ENCODE measurements at places on chromosomes 5 and 9.

DNA sequence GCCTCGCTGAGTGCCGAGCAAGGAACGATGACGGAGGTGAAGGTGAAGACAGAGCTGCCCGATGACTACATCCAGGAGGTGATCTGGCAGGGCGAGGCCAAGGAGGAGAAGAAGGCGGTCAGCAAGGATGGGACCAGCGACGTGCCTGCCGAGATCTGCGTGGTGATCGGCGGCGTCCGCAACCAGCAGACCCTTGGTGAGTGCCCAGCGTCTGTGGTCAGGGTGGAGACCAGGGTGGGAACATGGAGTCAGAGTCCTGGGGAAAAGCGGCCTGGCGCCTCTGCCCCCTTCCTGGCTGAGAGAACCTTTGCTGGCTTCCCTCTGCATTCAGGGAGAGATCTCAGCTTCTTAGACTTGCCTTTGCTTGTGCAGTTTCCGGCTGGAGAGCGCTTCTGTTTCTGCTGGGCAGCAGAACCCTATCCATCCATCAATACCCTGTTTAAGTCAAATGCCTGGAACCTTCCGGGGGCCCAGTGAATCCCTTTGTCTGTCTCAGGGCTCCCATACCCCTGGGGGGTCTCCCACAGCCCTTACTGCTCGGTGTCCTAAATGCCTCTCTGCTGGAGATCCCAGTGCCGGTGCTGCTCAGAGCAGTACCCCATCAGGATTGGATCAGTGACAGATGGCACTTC lies 89.6 kb downstream of the AMBP start:
- no peak for DNase-seq

- no peak for DNase-seq
Observed at GRCh38 chr5:58499231-58499630, 8.0 kb downstream of the GAPT start.

DNA sequence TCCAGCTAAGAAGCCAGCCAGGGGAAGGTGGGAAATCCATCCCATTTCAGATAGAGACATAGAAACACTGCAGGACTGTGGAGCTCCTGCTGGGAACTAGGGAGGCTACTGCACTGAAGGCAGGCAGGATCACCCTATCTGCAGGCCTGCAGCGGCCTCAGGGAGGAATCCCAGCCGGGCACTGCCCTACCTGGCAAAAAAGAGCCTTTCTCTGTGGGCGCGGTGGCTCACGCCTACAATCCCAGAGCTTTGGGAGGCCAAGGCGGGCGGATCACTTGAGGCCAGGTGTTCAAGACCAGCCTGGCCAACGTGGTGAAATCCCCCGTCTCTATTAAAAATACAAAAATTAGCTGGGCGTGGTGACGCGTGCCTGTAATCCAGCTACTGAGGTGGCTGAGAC lies 71.4 kb upstream of the PHYKPL start:
- no peak for DNase-seq

DNA sequence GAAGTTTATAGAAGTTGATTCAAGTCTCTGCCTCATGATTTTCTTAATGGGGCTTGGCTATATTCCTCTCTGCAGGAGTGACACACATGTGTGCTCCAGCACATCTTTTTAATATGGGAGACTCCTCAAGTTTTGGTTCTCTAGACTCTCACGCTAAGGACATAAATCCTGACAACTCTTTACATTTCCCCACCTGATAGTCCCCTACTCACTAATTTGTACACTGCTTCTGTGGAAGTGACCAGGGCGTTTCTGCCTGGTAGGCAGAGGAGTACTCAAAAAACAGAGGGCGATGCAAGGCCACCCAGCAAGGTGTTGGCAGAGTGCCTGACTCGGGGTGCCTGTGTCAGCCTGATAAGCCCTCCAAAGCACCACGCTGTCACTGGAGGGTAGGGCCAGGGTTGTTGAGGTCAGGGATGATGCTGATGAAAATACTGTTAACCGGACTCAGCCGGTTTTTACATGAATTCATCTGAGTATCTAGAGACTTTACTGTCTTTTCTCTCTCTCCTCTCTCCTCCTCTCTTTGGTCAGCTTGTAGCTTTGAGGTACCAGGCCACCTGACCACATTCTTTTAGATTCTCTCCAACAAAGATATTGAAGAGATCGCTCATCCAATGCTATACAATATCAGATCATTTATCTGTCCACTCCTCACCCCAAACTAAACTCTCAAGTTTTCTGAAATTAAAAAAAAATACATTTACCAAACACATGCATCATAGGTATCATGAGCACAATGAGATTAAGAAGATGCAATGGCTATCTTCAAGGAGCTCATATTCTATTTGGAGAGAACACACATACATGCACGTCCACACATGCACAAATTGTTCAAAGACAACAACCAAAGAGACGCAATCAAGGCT lies 205.2 kb downstream of the PIK3R1 start:
- no peak for DNase-seq

DNA sequence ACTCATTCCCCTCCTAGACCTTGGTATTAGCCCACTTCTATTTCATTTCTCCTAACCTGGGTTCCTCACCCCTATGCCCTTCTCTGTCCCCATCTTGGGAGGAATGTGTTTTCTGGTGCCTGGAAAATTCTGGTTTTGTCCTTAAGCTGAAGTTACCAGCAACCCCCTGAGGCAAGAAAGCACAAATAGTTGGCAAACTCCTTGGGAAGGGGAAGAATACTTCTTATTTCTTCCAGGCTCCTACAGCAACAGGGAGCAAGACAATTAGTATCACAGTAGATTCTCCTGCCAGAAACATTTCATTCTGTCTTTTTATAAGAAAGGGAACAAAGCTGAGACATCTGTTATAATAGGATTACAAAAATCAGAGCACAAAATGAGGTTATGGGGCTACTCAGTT lies 142.5 kb downstream of the SNCAIP start:
- no peak for DNase-seq

DNA sequence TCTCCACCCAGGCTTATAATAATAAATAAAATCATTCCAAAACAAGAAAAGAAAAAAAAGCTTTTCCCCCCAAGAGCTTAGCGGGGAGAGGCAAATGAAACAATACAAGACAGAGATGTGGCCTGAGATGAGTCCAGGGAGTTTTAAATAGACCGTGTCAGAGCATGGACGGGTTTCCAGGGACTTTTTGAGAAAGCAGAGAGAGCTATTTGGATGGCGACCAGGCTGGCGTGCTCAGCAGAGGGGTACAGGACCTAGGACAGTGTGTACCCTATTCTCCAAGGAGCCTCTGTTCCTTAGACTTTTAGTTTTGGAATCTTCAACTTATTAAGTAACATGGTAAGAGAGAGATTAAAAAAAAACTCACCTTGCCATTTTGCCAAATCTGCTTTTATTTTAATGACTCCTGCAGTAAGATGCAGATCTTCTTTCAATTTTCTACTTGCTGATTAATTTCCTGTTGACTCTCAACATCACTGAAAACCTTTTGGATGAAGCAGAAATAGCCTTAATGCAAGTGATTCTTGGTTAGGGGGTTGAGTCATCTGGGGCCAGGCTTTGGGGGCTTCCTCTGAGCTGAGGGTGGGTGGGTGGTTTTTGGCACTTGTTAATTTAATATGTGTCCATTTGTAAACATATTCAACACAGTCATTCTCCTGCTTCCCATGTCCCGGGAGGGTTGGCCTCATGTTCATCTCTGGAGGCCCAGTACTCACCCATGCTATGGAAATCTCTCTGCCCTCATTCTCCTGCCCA lies 49.6 kb upstream of the OSMR start:
- peak; percentile 32 for DNase-seq

- DNase-seq: no peak
Observed at GRCh38 chr9:93891549-93892310, 63.4 kb downstream of the BARX1 start.

DNA sequence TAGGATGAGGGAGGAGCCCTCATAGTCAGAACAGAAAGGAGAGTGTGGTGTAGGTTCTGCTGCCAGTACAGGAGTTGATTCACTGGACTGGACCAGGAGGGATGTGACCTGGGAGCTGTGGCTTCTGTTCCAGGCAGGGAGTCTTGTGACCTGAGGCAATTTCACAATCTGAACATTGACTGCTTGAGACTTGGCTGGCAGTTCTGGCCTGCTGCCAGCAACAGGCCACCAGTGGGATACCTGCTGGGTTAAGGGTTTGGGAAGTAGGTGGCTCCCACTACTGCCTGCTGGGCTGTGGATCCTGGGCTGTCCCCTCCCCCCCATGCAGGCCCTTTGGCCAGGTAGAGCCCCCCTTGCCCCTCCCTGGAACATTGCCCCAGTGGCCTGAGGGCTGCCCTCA lies 268.6 kb upstream of the ARRDC3 start:
- no peak for DNase-seq

- no peak for DNase-seq
Observed at GRCh38 chr5:122297587-122298298, 14.3 kb upstream of the SNCAIP start.

GRCh38 chr5:73280821-73281746 lies 108.1 kb downstream of the TMEM174 start:
- no peak for DNase-seq

- no peak for DNase-seq
Observed at GRCh38 chr9:135392511-135392910, 87.1 kb upstream of the PPP1R26 start.

- DNase-seq: no peak
Observed at GRCh38 chr9:80086822-80087345, 515.1 kb downstream of the TLE4 start.

DNA sequence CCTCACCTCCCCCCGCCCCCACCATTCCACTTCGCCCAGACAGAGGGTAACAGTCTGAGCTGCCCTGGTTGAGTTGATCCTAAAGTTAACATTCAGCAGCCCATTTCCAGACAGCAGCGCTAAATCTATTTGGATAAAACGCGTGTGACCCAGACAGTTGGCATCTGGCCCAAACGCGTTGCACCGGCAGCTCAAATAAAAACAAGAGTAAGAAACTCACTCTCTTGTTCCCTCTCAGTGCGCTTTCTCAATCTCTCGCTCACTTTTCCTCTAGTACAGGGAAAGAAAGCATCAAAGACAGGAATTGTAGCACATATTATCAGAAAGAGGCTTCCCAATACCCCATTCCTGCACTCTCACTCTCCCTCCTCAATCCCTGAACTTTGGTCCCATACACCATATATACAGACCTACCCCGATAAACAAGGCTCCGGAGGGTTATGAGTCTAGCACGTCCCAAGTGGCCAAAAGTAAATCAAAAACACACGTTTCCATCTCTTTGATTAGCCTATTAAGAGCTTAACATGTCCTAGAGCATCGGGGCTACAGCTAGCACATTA lies 1.3 kb downstream of the ADAMTS6 start:
- peak; percentile 34 for DNase-seq

- no peak for DNase-seq
Observed at GRCh38 chr5:77958642-77959330, 182.6 kb upstream of the TBCA start.

DNA sequence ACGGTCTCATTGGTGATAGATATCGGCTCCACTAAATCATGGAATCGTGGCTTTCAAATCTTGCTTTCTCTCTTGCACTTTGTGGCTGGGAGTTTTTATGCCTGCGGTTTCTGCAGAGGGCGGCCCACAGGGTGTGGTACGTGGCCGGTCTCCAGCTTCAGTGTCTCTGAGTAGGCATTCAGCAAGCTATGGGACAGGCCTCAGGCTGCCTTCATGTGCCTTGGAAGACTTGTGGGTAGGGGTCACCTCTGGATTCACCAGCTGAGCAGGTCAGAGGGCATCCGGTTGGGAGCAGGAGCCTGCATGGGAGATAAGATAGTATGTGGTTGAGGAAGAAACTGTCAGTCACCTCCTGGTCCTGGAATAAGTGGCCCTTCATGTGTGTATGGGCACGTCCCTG lies 47.7 kb downstream of the AMBP start:
- no peak for DNase-seq

DNA sequence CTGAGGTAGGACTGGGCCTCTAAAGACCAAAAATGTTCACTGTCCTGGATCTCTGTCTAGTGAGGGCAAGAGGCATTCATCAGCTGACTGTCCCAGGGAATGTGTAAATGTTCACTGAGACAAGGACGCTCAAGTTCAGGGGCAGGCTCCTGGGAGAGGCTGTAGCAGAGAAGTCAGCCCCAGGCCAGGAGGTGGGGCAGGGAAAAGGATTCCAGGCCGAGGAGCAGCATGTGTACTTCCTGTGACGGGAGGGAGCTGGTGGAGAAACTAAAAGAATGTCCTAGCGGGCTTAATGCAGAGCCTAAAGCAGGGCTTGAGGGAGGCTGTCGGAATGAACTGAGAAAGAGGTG lies 205.8 kb downstream of the GABBR2 start:
- DNase-seq: no peak

- no peak for DNase-seq
Observed at GRCh38 chr9:83342006-83342405, 196.2 kb downstream of the FRMD3 start.

DNA sequence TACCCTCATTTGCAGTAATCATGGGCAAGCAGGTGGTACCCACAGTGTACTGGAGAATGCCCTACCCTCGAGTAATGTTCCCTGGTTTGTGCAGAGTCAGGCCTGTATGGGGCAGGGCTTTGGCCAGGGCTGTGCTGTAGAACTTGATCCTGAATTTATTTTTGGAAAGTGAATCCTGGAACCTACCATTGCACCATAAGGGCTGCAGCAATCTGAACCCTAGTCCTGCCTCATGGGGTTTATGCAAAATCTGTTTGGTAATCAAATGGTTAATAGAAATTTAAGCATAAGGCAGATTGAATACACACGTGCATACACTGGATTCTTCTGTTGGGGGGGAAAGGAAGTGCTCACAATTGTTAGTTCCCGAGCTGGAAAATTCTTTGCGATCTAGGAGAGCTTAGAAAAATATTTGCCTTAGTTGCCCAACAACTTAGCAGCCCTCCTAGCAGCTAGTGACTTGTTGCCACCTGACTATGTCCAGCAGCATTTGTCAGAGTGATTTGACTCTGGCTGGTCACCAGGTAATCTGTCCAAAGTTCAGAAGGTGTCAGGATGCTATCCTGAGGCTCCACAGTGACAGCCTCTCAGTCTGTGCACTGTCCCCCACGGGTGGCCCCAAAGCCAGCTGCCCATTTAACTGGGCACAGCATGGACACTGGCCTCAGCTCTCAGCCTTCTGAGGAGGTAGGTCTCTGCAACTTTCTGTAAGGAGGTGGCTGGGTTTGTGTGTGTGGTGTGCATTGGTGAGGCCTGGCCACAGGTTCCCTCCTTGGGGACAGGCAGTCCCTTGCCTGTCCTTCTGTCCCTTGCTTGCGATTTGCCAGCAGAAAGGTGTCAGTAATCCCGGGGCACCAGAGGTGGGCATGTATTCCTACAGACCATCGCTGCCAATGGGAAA lies 8.3 kb downstream of the MVB12B start:
- DNase-seq: no peak

GRCh38 chr9:115262952-115263351 lies 145.0 kb upstream of the TNC start:
- no peak for DNase-seq
